Large intestine (tissue), 12 donors: ENCODE measurements at places on chromosomes 11 and 22.

DNA sequence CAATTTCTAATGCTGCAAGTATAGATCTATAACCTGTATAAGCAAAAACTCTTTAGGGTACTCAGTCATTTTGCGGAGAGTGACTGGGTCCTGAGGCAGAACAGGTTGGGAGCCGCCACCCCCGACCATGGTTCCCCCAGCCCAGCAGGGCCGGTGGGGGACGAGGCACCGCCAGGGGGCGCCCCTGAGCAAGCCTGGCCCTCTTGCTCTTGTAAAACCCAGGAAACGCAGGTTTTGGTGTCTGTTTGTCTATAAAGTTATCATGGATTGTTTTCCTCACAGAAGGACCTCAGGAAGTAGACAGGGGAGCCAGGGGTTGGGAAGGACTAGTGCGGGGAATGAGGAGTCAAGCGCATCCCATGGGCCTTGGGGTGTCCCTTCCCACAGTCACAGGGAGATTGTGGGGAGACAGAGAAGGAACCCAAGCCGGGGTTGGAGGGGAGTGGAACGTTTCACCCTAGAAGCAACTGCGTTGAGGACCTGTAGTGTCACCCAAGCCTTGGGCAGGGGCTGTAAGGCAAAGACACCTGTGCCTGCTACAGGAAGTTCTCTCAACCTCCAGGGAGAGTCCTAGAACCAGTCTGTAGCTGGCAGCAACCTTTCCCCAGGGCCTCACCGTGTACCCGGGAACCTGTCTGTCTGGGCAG is 26.4 kb downstream of the KCTD17 start:
- peak; percentile 49 for DNase-seq

DNA sequence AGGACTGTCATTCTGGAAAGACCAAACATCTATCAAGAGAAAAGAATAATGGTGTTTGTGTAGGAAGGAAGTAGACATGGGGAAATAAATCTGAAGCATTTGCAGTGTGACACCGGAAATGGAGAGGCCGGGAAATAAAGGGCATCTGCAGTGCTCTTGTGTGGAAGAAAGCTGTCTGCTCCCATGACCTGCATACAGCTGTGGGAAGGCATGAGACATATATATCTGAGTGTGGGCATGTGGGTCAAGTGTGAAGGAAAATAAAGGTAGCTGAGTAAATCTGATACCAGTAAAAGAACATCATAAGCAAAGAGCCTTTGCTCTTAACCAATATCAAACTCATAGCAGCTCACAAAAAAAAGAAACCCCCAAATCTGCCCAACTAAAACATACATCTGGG is 72.1 kb upstream of the OR5AK2 start:
- DNase-seq: no peak

- no peak for DNase-seq
Measured at GRCh38 chr11:64256300-64256699, 5.0 kb downstream of the PLCB3 start.

- DNase-seq: peak; percentile 54
Measured at GRCh38 chr11:20088397-20089225, 71.7 kb downstream of the DBX1 start.

- DNase-seq: no peak
Measured at GRCh38 chr22:31398231-31398630, 1.2 kb upstream of the DRG1 start.

- DNase-seq: no peak
Measured at GRCh38 chr22:36510384-36510783, 3.5 kb upstream of the FOXRED2 start.

DNA sequence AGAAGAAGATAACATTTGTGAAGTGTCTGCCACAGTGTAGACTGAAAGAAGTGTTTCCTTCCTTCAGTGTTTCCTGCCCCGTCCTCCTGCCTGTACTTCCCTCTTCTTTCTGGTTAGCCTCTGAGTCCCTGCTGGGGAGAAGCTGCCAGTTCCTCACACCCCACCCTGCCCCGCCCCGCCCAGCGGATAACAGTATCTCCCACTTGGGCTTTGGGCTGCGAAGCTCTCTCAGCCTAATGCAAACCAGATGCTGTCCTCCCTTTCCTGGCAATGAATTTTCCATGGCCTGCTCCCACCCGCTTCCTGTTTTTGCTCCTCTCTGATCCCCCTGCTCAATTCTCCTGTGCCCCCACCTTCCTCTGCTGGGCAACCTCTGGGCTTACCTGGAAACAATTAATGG is 5.2 kb upstream of the RAB3IL1 start:
- DNase-seq: no peak

- DNase-seq: no peak
Measured at GRCh38 chr11:23314162-23314561, 453.9 kb upstream of the CCDC179 start.

DNA sequence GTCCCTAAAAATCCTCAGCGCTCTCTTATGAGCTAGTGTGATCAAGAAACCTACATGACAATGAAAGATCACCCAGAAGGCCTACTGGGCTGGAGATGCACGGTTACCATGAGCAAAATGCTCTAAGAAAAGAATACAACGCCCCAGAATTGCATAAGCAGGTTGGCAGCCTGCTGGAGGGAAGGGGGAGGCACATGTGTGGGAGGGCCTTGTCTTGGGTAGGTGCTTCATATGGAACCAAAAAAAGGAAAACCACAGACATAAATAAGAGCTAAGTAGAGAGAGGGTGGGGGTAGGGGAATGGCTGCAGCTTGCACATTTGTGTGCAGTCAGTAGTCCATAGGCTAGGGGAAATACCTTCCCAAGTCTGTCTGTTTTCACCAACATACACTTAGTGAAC is 2.8 kb downstream of the SIAE start:
- no peak for DNase-seq

GRCh38 chr22:36110306-36110881 is 50.2 kb downstream of the APOL3 start:
- no peak for DNase-seq

GRCh38 chr11:70158201-70158600 is 44.9 kb upstream of the FADD start:
- DNase-seq: no peak

GRCh38 chr22:33932997-33933396 is 12.7 kb upstream of the LARGE1 start:
- DNase-seq: no peak

- no peak for DNase-seq
Measured at GRCh38 chr11:22151649-22152197, 41.2 kb upstream of the ANO5 start.

GRCh38 chr22:48556222-48556621 is 1271.5 kb downstream of the BRD1 start:
- DNase-seq: no peak

DNA sequence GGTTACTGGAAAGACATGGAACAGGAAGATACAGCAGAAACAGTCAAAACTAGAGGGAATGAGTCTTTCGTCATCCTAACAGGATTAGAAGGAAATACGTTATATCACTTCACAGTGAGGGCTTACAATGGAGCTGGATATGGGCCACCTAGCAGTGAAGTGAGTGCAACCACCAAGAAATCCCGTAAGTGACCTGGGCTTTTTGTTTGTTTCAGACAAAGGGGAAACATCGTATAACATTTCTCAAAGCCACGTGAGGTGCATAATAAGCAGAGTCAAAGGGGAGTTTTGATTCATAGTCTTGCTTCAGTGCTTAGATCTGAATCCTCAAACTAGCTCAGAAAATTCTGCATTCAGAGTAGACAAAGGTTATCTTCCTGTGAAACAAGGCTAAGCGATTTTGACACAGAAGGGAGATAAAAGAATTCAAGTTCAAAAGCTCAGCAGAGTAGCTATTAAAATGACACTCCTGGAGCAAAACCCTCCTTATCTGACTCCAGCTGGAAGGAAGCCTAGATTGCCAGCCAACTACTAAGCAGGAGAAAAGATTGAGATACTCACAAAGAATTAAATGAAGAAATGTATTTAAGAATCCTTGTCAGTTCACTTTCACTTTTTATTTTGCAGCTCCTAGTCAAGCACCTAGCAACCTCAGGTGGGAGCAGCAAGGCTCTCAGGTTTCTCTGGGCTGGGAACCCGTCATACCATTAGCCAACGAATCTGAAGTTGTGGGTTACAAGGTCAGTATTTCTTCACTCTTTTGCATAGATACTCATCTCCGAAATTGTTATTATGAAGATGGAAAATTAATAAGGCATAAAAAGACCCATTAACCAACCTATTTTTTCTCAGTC is 346.4 kb upstream of the ARHGAP42 start:
- DNase-seq: no peak

- DNase-seq: no peak
Measured at GRCh38 chr22:20761536-20761935, 12.4 kb upstream of the SERPIND1 start.

GRCh38 chr22:19766511-19767426 is 6.2 kb downstream of the TBX1 start:
- DNase-seq: peak; percentile 23

DNA sequence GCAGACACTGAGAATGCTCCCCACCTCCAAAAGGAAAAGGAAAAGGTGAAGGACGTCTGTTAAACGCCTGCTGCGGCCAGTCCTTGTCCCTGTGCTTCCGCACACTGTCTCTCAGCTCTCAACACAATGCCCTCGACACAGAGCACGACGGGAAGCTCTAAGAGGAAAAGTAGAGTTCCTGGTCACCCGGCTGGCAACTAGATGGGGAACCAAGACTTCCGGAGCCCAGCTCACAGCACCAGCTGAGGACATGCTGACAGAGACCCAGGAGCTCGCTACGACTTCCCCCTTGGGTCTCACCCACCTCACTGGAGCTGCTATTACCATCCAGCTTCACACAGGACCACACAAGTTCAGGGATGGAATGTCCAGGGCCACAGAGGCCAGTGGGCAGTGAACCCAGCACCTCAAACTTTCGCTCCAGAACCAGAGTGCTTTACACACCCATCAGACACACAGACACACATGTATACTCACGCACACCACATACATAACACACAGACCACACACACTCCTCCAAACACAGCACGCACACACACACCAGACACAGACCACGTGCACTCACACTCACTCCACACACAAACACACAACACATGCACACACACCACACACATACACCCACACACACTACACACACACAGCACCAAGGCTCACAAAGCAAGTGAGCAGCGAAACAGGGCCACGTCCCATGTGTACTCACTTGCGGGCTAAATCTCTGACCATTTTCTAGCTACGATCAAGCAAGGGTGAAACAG is 9.6 kb downstream of the SULT4A1 start:
- no peak for DNase-seq

DNA sequence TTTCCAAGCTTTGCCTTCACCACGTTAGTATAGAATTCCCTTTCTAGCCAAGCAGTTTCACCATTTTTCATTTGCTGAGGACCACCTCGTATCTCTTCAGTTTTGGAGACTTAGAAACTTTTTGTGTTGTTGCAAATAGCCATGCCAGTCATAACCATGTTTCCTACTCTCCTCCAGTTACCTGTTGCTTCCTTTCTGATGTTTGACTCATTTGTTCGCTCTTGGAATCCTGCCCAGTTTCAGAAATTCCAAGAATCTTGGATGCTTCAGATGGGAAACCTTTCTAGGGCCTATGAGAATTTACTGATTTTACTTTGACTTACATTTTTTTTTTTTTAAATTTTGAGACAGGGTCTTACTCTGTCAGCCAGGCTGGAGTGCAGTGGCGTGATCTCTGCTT is 65.4 kb downstream of the PPP6R3 start:
- peak; percentile 29 for DNase-seq

DNA sequence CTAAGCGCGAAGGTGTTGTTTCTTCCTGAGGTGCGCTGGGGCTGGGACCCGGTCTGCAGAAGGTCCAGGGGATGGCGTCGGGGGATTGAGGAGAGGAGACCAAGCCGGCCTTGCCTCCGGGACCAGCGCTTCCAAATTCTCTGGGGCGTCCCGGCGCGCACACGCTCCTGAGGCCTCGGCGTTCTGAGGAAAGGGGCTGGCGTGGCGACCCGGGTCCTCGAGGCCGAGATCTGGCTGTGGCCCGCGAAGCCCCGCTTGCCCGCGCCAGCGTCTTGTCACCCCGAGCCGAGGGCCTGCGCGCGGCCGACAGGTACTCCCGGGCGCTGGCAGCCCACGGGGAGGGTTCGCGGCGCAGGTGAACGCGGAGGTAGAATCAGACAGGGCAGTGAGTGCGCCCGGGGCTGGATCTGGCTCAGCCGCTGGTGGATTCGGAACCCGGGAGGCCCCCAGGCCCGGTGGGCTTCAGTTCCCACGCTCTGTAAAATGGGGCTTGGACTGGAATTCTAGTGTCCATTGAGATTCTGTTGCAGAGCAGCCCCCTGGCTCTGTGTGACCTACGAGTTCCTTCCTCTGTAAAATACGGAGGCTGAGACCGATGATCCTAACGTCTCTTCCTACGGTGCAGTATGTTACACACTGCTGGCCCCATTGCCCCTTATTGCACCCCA is 14.7 kb downstream of the SSH3 start:
- no peak for DNase-seq

DNA sequence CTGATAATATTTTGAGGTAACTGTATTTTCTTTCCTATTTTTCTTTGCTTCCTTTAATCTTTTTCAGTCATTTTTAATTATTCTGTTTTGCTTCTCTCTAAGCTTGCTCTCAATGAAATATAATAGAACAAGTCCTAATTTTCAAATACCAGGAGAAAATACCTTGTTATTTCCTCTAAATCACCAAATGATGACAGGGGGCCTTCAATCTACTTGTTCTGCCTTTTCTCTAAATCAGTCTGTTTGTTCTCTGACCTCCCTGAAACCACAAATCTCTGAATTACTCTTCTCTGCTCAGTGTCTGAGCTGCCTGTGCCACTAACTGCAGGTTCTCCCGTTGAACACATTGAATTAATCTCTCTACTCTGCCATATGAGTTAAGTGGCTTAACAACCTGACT is 286.2 kb downstream of the C11orf87 start:
- no peak for DNase-seq

- peak; percentile 20 for DNase-seq
Measured at GRCh38 chr11:47941907-47942558, 38.3 kb upstream of the PTPRJ start.

GRCh38 chr11:30422447-30423278 is 99.8 kb downstream of the ARL14EP start:
- DNase-seq: no peak

DNA sequence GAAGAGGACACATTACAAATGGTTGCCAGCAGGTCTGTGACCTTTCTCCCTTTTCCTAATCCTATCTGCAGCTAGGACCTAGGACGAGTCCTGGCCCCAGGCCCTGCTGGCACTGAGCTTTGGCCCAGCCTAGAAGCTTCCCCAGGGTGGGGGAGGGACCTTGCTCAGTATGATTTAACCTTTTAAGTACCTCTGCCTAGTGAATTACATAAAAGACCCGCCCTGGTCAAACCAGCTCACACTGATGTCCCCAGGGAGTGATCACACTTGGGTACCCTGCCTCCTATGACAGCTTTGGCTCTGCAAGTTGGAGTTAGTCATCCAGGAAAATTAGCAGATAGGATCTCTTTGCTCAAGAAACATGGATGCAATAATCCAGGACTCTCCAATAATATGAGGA is 21.9 kb downstream of the ASCC2 start:
- no peak for DNase-seq

DNA sequence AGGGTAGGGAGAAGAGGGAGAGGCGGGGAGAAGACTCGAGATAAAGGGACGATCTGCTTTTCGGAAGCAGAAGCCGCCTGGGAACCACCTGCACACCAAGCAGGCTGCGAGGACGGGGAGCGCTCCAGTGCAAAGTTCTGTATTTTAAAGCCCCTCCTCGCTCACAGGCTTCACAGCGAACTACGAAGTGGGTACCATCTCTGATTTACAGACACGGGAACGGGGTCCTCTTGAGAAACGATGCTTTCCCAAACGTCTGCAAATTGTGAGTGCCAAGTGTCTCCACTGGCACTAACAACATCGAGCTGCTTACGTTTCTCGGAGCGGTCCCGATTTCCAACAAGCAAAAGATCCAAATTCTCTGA is 700 bp upstream of the STX3 start:
- peak; percentile 38 for DNase-seq

- no peak for DNase-seq
Measured at GRCh38 chr11:126707498-126707897, 293.1 kb downstream of the KIRREL3 start.

- DNase-seq: peak; percentile 21
Measured at GRCh38 chr11:10693509-10694081, at the start of gene IRAG1. Gene IRAG1 (minus strand): TSS chr11:10693755. CDS start chr11:10693602, 153 bp downstream.
